ENCODE measurements at places on chromosomes 11 and 22.

- DNase-seq, result no peak
These were observed 146.5 kb downstream of the GRIK4 start for GRCh38 chr11:120658071-120658423.

- peak; percentile 85 for DNase-seq
These were observed at the start of gene TYMP for GRCh38 chr22:50529897-50530579. TSS of gene TYMP (minus strand) at chr22:50530012. CDS start at chr22:50529709, 303 bp downstream.

GRCh38 chr11:12139144-12139881 is 28.9 kb downstream of the MICAL2 start:
- DNase-seq, result peak; percentile 43

GRCh38 chr11:120564573-120565311 is 53.2 kb downstream of the GRIK4 start:
- peak; percentile 35 for DNase-seq

DNA sequence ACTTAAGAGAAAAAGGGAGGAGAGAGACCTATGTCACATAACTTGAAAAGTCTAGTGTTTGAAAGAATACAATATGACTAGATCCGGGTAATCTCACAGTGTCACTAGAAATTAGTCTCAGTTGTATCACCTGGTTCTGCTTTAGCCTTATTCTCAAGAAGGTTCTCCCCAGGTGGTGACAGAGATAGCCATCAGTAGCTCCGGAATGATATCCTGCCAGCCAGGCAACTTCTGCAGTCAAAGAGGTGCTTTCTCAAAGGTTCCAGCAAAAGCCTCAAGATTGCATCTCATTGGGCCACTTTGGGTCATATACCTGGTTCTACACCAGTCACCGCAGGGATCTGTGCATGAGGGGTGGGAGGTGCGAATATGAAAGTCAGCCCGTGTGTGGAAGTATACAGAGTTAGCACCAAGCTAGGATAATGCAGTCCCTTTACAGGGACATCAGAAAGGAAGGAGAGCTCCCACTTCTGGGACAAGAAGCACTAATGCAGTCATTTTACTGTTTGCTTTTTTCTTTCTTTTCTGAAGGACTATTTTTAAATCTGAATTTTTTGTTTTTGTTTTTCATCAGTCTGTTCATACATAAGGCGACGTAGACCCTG is 61.1 kb downstream of the CYB5R2 start:
- DNase-seq, result no peak

- DNase-seq, result no peak
These were observed 26.1 kb downstream of the SERGEF start for GRCh38 chr11:17986711-17987220.

- no peak for DNase-seq
These were observed 119.2 kb downstream of the FEZ1 start for GRCh38 chr11:125376856-125377255.

GRCh38 chr11:27404427-27404826 is 41.4 kb upstream of the CCDC34 start:
- no peak for DNase-seq

DNA sequence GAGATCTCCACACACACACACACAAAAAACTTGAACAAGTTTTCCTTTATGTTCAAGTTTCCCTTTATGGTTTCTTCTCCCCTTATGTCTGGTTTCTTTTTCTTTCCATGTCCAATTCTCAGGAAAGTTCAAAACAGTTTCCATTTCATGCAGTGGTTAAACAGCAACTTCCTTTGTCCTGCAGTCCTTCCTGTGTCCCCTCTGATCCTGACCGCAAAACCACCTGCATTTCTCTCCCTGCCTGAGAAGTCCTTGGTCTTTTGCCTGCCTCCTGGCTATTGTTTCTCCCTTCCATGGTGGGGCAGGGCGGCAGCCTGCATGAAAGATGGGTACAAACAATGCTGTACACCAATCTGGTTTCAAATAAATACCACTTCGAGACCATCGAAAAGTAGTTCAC is 58.3 kb upstream of the SORL1 start:
- no peak for DNase-seq

GRCh38 chr11:76216536-76217325 is 10.4 kb upstream of the WNT11 start:
- DNase-seq, result no peak

DNA sequence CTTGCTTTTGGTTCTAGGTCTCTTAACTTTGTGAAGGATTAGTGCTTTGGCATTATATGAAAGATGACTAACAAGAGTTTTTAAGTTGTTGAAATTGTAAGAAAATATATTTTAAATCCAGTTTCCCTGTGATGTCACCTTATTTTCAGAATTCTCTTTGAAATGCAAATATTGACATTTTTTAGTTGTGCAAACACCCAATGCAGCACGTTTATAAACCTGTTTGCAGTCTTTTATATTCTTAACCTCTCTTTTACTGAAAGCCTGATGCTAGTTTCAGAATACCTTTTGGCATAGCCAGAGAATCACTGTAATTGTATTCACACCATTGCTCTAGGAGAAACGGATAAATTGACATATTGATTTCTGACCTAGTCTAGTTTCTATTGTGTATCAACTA is 42.8 kb upstream of the SLC37A2 start:
- no peak for DNase-seq

DNA sequence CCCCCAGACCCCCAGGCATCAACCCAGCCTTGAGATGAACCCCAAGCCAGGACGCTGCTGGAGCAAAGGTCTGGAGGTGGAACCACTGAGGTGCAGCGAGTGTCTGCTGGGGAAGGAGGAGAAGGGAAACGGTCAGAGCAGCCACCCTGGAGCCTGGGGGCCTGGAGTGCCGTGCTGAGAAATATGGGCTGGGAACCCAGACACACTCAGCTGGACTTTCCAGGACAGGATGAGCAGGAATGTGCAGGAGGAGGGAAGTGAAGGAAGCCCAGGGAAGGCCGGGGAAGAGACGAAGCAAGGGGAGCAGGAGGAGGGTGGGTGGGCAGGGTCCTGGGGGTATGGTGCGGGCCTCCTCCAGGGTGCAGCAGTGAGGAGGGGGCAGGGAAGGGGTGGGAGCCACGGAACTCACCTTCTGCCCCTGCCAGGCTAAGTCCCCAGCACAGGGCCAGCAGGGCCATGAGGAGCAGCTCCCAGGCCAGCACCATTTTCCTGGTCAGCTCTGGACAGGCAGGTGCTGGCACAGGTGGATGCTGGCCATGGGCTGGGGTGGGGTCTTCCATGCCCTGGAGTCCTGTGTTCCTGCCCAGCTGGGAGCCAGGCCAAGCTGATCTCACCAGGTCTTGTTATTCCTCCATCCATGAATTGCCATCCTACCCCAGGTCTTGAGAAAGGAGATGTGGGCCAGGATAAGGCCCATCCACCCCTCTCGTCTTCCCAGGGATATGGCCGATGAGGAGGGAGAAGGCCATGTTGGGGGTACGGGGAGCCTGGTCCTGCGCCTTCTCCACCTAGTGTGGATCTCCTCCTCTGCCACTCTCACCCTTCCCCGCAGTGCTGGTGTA is 40.0 kb downstream of the CSF2RB start:
- no peak for DNase-seq

- peak; percentile 48 for DNase-seq
These were observed 104.0 kb upstream of the TOP3B start for GRCh38 chr22:22086501-22087158.

- no peak for DNase-seq
These were observed 1.3 kb upstream of the SLC25A45 start for GRCh38 chr11:65383778-65384177.

GRCh38 chr11:116224154-116224888 is 548.5 kb downstream of the BUD13 start:
- DNase-seq, result peak; percentile 16

GRCh38 chr11:80816966-80817365 is 1376.1 kb upstream of the TENM4 start:
- no peak for DNase-seq

- no peak for DNase-seq
These were observed 24.4 kb upstream of the CBX7 start for GRCh38 chr22:39176714-39177455.

Measured in epithelial cell of esophagus (primary cell).